ENCODE measurements at places on chromosomes 6 and 20. TPM values are rescaled to one million over a fixed set of nuclear protein-coding genes. Genes with fewer than 3 reads are reported as not detected.

Gene CPXM1
- not detected for total RNA-seq

Gene HLA-C
- total RNA-seq = 60.0 TPM

Gene ADGRF4
- 8.7 TPM for total RNA-seq

Gene MLIP
- total RNA-seq = not detected

Gene TMEM244
- total RNA-seq = not detected

Gene GHRH
- total RNA-seq = not detected

Gene CLVS2
- not detected for total RNA-seq

Gene CRIP3
- total RNA-seq = 0.66 TPM

Gene SPTLC3
- not detected for total RNA-seq

Gene PAK5
- total RNA-seq = not detected

Gene ALDH8A1
- total RNA-seq = not detected

Gene CAPN11
- total RNA-seq = not detected

Data from A549 treated with RU486 at 1 μM for 4 hours (cell line).